ENCODE measurements at places on chromosomes 7 and 10. TPM values are rescaled to one million over a fixed set of nuclear protein-coding genes. Genes with fewer than 3 reads are reported as not detected.

DNA sequence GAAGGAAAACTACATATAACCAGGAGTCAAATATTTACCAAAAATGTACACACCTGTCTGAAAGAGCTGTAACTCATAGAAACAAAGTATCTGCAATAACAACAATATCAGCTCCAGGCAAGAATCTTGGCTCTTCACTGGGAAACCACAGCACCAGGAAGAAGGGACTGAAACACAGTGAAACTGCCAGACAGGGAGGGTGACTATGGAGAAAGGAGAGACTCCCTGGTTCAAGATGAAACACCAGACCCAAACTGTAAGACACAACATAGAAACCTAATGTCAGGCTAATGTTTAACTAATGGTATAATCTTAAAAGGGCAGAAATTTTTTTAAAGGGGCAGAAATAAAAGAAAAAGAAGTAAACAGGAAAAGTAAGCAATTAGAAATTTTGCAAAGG, 11.5 kb upstream of the TAS2R39 start:
- DNase-seq, result no peak

GRCh38 chr7:67595431-67596180, 599.0 kb downstream of the TYW1 start:
- no peak for DNase-seq

GRCh38 chr7:43869867-43870240, 537 bp upstream of the MRPS24 start:
- DNase-seq, result no peak

DNA sequence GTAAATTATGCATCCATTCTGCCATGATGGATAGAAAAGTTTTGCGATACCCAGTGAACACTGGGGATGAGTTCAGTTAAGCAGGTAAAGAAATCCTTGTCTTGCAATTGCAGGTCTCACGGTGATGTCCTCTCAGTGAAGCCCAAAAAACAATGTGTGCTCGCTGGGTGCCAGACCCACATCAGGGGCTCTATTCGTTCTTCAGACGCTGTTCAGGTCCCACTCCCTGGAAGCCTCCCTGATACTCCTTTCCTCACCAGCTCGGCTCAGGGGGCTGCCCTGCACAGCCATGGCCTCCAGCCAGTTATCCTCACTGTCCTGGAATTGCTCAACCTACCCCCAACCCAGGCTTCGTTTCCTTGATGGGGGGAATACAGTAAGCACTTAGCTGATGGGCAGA, 323.5 kb downstream of the ADARB2 start:
- no peak for DNase-seq

- DNase-seq, result no peak
Measured at GRCh38 chr7:115368998-115369397, 447.1 kb downstream of the MDFIC start.

DNA sequence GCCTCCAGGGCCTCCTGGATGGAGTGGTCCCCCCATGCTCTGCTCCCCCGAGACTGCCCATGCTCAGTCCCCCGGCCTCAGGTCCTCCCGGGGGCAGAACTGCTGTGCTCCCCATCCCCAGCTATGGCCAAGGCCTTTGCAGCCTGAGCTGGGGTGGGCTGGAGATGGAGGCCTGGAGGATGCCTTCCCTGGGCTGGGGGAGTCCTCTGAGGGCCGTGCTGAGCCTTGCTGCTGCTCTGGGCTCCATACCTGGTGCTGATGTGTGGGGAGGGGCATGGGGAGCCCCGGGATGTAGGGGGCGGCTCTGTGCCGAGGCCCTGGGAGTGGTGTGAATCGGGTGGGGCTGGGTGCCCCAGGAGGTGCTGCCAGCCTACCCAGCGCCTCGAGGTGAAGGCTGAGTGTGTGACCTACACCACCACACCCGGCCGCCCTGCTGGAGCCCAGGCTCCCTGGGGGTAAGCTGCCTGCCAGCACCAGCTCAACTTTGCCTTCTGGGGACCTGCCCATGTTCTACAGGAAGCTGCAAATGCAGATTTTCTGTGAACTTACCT, 109.5 kb downstream of the UNCX start:
- no peak for DNase-seq

- DNase-seq, result no peak
Measured at GRCh38 chr10:33321516-33321915, 13.0 kb downstream of the NRP1 start.

DNA sequence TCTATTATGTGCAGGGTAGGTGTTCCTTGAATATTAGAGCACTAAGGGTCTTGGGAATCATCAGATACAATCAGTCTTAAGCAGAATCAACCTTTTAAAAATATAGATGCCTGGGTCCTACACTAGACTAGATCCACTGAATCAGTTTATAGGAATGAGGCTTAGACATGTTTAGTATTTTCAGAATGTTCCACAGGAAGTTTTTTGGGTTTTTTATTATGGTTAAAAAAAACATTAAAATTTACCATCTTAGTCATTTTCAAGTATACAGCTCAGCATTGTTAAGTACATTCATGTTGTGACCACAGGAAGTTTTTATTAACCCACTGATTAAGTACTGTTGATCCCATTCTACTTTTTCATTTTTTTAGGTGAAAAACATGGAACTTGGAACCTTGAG, 135.7 kb downstream of the LCOR start:
- DNase-seq, result no peak

- DNase-seq, result no peak
Measured at GRCh38 chr10:90418869-90419652, 438.8 kb downstream of the HTR7 start.

DNA sequence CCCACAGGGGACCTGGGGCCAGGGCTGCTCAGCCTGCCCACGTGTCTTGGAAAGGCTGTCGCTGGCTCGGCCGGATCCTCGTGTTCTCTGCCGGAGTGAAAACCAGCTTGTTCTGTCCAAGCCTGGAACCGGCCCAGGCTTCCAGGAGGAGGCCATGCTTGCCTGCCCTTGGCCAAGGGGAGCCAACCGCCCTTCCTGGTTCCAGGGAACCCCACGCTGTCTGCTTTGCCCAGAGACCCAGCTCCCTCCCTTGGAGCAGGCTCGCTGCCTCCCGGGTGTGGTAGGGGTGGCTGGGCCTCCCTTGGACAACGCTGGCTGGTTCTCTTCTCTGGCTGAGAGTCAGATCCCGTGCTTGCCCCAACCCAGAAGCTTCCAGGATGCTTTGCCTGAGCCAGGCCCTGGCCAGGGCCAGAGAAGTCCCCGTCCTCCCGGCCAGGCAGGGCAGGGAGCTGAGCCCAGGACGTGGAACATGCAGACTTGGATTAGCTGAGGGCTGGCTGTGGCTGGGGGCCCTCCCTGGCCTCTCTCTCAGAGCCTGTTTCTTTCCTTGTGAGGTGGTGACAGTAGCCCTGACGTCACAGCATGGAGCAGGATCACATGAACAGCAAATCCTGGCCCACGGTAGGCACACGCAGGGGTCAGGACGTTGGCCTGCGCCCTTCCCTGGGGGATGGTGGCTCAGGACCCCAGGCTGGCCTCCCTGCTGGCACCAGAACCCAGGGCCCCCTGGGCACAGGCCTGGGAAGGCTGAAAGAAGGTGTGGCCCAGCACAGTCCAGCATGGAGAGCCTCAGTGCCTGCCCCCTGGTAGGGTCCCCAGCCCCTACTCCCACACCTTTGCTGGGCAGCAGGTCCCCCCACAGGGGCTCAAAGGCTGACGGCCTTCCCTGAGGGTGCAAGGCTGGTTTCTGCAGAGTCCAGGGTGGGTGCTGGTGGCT, 67.5 kb downstream of the PWWP2B start:
- DNase-seq, result peak; percentile 52

DNA sequence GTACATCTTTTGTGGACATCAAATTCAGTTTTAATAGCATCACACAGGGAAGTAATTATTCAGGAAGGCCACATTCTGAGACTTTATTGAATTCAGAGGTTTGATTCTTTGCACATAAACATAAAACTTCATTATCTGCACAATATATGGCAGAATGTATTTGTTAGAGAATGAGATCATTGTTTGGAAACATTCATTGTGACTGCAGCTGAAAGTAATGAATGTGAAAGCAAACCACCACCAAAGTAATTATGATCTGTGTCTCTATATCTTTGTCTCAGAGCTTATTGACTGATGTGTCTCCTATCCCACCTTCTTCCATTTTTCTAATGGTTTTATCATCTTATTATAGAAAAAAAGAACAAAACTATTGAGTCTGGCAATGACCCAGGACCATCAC, 340.9 kb upstream of the PCDH15 start:
- DNase-seq, result no peak

- DNase-seq, result no peak
Measured at GRCh38 chr7:38317515-38317914, 44.1 kb upstream of the TARP start.

DNA sequence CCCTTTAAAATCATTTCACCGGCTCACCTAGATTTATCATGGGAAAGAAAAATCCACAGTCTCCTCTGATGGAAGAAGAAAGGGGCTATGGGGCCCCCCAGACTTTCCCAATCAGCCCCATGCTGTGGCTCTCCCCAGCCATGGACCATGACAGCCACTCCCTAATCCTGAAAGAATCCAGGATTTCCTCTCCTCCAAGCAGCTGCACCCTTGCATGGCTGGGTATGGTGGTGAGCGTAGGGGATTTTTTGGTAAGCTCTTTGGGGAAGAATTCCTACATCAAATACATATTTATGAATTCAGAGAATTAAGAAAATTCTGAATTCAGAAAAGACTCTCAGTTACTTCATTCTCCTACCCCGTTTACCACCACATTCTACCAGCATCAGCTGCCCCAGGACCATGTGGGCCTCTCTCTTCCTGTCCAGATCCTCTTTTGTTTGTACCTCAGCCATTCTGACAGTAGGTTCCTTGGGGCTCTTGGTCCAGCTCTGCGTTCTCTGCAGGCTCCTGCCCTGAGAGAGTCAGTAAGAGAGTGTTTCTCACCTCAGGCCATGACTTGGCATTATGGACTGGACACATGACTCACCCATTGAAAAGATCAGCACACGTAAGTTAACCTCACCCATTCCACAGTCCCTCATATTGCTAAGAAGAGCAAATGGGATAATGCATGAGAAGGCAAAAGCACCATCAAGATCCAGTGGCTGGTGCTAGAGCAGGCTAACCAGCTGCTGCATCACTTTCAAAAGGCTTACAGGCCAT, 337.8 kb downstream of the ELMO1 start:
- DNase-seq, result no peak

- no peak for DNase-seq
Measured at GRCh38 chr7:74002474-74003017, 25.4 kb upstream of the ELN start.

- no peak for DNase-seq
Measured at GRCh38 chr7:13508586-13508985, 480.9 kb downstream of the ETV1 start.

- no peak for DNase-seq
Measured at GRCh38 chr7:1193593-1194424, 33.8 kb upstream of the ZFAND2A start.

The KCND2 gene
- total RNA-seq, result 1.2 TPM

The SPDYE11 gene
- total RNA-seq, result not detected

The STEAP4 gene
- 14.6 TPM for total RNA-seq

The SPACDR gene
- total RNA-seq, result not detected

The LBX1 gene
- not detected for total RNA-seq

The FXYD4 gene
- total RNA-seq, result not detected

The HPSE2 gene
- total RNA-seq, result not detected

Measured in pancreas (tissue), 10 donors.